ENCODE measurements at places on chromosomes 11 and 22.
A peak's percentile ranks its signal among the peaks of the same experiment; 100 is the strongest.

- no peak for DNase-seq
Measured at GRCh38 chr11:79296141-79296540, 144.7 kb downstream of the TENM4 start.

GRCh38 chr11:78022397-78023396, at the start of gene KCTD14:
Gene KCTD14, minus strand, starts transcription at chr11:78023276. Its CDS starts 27 bp downstream, at chr11:78023249.
- DNase-seq, result no peak

GRCh38 chr22:25407859-25408229, 156.6 kb upstream of the GRK3 start:
- no peak for DNase-seq

DNA sequence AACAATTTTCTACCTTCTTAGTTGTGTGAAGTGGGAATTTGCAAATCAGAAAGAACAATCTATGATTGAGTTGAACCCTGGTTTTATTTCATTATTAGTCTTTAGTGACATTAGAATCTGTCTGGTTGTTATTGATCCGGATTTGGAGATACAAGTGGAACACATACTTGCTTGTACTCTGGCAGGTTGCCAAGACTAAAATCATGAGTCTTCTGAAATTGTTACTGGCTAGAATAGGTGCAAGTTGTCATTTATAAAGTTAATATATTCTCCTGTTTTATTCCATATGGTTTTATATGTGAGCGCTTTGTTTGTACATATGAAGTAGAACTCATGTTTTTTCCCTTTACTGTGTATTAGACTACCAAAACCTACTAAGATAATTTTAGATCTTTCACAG, 23.0 kb downstream of the CCDC15 start:
- no peak for DNase-seq

- peak; percentile 28 for DNase-seq
Measured at GRCh38 chr11:34053161-34053686, 1.7 kb downstream of the CAPRIN1 start.

DNA sequence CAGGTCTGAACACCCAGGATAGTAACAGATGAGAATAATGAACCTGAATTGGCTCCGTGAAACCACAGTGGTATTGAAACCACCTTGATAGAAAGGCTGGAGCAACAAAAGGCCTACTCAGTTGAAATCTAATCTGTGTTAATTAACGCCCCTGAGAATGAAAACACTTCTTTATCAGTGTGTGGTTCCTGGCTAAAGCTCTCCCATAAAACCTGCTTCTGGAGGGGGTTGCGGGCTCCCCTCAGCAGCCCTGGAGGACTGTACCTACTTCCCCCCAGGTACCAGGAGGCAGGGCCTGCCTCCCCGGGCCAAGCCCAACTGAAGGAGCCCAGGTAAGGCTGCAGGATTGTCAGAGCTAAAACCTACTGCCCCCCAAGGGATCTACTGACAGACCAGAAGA, 54.6 kb downstream of the PLEKHA7 start:
- DNase-seq, result no peak

GRCh38 chr11:43130616-43131015, 181.2 kb upstream of the API5 start:
- no peak for DNase-seq

GRCh38 chr11:44228379-44228778, 81.6 kb downstream of the ALX4 start:
- no peak for DNase-seq

DNA sequence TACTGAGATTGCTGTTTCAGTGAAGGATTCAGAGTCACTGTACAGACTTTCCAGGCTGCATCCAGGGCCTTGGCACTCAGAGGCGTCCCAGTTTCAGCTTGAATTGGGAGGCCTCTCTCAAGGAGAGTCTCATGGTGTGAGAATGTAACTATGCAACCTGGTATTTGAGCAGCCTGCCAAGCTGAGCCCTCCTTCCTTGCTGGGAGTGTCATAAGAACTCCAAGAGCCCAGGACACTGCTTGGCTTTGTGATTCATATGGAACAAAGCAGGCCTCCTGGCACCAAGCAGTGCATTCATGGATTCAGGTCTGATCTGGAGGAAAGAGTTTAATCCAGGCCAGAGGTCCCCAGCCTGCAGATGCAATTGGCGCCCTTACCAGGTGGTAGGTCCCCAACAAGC, 171.7 kb downstream of the DBX1 start:
- no peak for DNase-seq

GRCh38 chr22:27867953-27868731, 50.9 kb downstream of the PITPNB start:
- no peak for DNase-seq

- DNase-seq, result no peak
Measured at GRCh38 chr11:121236115-121237001, 56.2 kb upstream of the SC5D start.

GRCh38 chr11:109019342-109019936, 354.6 kb downstream of the DDX10 start:
- DNase-seq, result no peak

GRCh38 chr11:1548221-1549070, 23.6 kb downstream of the DUSP8 start:
- DNase-seq, result no peak

- DNase-seq, result no peak
Measured at GRCh38 chr11:112195951-112196351, 20.6 kb downstream of the BCO2 start.

GRCh38 chr11:330694-331357, 10.2 kb upstream of the IFITM3 start:
- no peak for DNase-seq

GRCh38 chr22:40542821-40543540, 93.5 kb downstream of the MRTFA start:
- no peak for DNase-seq

- no peak for DNase-seq
Measured at GRCh38 chr11:1128311-1129142, 29.2 kb upstream of the MUC5AC start.

- DNase-seq, result no peak
Measured at GRCh38 chr11:65488273-65489034, 10.4 kb upstream of the MALAT1 start.

- DNase-seq, result no peak
Measured at GRCh38 chr11:127252321-127252720, 251.8 kb upstream of the KIRREL3 start.

- no peak for DNase-seq
Measured at GRCh38 chr11:1894759-1895158, 3.1 kb upstream of the PRR33 start.

GRCh38 chr11:24390762-24391161, 106.1 kb upstream of the LUZP2 start:
- DNase-seq, result no peak

DNA sequence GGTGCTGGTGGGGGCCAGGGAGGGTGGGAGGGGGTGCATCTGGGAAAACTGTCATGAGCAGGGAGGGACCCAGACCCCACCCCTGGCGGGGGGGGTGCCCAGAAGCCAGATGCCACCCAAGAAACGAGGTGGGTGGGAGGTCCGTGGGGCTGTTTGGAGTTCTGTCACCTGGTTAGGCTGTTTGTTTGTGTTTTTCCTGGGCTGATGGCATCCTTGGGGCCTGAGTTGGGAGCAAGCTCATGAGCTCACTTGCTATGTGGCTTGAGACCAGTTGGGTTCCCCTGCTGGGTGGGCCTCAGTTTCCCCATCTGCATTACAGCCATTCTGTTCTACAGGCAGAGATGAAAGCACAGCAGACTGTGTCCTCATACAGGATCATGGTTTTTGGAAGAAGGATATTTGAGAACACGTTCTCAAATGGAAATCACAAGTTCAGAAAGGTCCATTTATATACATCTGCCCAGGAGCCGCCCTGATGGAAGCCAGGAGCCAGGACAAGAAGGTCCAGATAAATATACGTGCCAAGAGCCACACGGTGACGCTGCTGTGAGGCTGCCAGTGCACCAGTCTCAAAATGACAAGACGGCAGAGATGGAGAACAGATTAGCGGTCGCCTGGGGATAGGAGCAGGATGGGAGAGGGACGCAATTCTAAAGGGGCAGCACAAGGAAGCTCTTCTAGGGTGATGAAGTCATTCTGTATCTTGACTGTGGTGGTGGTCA, 312.9 kb downstream of the MN1 start:
- no peak for DNase-seq

DNA sequence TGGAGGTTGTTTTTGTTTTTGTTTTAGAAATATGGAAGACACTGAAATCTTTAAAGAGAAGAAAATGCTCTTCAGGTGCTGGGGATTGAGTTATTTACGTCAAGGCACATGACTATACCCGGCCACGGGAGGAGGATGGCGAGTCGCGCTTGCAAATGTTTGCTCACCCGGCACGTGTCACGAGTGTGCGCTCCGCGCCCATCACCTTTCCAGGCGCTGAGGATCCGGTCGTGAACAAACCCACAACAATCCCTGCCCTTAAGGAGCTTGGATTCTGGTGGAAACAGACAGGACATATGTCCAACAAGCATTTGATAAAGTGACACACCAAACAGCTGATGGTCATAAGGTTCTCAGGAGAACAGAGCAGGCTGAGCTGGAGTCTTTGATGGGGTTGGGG, 715.5 kb downstream of the BRD1 start:
- no peak for DNase-seq

DNA sequence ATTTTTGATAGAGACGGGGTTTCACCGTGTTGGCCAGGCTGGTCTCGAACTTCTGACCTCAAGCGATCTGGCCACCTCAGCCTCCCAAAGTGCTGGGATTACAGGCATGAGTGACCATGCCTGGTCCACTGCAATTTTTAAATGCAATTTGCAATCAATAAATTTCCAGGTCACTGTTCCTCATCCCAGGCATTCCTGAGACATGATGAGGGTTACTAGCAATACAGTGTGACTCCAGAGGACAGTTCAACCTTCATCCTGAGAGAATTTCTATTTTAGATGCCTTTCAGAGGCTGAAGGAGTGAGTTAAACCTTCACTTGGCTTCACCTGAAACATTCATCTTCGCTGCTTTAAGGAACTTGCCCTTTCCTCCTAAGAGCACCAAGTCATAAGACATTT, 9.7 kb upstream of the UBASH3B start:
- no peak for DNase-seq

DNA sequence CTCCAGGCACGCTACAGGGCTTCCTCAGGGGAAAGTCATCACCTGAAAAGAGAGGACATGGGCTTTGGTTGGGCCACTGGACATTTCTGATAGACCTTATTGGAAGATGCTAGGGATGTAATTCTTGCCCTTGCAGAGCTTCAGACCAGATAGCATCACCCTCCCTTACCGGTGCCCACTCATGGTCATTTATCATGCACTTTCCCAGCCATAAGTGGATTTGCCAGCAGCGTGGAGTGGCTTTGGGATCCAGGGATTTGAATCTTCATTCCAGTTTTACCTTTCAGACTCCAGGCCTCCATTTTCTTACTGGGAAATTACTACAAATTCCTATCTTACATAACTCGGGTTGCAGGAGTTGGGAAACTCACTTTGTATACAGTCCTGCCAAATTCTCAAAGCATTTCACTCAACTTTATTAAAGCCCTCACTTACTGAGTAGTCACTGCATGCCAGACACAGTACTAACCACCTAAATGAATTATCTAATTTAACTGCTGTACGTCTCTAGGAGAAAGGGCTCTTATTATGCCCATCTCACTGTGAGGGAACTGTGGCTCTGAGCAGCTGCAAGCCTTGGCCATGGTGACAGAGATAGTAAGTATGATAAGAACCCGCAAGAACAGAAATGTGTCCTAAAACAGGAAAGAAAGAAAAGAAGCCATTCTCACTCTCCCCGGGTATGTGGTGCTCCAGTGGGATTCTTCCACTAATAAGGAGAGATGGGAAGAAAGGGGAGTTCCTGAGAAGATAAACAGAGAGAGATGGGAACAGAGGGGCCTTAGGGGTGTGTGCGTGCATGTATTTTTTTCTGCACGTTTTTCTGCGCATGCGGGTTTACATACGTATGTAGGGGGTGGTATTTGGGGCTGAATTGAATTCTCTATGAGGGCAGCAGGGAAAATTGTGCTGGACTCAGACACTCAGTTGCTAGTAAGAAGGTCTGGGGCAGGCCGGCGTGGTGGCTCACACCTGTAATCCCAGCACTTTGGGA, 9.7 kb downstream of the CHRM1 start:
- DNase-seq, result no peak

DNA sequence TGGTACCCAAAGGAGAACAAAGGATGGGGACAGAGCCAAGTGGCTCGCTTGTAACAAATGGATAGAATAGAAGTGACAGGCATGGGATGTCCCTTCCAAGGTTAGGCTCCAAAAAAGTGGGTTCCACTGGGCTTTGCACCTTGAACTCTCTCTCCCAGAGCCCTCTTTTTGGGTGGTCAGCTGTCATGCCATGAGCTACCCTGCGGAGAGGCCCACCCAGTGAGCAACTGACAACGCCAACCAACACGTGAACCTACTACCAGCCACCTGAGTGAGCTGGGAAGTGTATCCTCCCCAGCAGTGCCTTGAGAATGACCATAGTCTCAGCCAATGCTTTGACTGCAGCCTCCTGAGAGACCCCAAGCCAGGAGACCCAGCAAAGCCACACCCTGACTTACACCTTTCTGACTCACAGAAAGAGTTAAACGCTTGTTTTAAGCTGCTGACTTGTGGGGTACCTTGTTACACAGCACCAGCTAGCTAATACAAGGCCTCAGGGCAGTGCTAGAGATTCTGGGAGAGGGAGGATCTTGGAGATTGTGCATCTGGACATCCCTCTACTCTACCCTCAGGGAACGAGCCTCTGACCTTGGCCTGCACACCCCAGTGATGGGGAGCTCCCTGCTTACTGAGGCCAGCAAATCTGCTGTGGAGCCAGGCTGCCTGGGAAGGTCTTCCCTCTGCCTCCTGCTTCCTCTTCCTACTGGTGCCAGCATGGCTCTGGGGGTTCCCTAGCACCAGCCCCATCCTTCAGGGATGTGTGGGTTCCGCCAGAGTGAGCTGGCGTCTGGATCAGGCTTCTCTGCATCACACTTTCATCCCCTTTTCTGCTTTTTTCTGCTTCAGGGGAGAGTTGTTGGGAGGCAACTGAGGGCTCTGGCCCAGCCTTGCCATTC, 29.1 kb upstream of the RFPL3 start:
- DNase-seq, result no peak

GRCh38 chr11:77658213-77659013, 20.8 kb upstream of the CLNS1A start:
- no peak for DNase-seq

DNA sequence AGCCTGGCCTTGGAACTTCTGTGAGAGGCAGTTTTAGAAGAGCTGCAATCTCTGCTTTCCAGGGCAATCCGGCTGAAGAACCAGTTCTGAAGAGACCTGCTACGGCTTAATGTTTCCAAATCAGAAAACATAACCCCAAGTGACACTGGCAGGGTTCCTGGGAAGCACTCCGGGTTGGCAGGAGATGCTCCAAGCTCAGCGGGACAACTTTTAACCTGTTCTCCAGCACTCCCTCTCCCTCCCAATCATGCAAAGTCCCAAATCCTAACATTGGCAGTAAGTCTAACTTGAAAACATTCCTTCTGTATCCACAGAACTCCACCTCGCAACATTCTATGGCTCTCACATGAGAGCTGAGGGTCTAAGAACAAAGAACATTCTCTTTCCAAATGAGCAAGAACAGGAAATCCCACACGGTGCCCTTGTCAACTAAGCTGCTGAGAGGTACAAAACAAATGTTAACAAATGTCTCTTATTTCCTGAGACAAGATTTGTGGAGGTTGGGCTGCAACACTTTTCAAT, 48.5 kb upstream of the MN1 start:
- DNase-seq, result no peak

- DNase-seq, result no peak
Measured at GRCh38 chr11:60953781-60954180, 1.8 kb upstream of the SLC15A3 start.

- DNase-seq, result no peak
Measured at GRCh38 chr11:114302663-114303062, 6.5 kb downstream of the NNMT start.
